ENCODE measurements at places on chromosomes 1 and 21.

DNA sequence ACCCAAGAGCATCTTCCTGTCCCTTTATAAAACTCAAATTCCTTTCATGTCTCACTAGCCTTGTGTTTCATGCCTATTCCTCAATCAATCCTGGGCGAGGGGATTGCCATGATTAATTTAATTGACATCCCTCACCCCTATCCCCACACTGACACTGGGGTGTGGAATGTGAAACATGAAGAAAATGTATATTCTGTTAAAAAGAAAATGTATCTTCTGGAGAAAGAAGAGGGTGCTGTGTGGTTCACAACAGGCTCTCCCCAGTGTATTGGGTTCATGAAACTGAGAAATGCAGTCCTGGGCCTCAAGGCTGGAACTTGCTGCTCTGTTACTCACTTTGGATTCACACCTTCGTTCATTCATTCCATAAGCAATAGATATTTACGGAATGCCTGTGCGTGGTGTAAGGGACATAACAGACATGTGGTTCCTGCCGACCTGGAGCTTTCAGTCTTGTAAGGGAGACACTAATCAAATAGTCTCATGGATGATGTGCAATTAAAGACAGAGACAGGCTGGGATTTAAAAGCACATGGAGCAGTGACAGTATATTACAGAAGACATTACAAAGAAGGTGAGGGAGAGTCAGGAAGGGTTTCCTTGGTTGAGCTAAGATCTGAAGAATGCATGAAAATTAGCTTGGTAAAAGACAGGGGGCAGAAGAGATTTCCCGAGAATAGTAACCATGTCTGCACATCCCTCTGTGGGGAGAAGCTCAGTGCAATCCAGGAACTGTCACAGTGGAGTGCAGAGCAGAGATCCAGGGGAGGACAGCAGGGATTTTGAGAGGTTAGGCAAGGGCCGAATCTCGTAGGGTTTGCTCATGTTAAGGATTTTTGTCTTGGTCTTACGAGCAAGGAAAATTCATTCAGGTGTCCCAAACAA lies 32.1 kb downstream of the SERTAD4 start:
- no peak for DNase-seq

DNA sequence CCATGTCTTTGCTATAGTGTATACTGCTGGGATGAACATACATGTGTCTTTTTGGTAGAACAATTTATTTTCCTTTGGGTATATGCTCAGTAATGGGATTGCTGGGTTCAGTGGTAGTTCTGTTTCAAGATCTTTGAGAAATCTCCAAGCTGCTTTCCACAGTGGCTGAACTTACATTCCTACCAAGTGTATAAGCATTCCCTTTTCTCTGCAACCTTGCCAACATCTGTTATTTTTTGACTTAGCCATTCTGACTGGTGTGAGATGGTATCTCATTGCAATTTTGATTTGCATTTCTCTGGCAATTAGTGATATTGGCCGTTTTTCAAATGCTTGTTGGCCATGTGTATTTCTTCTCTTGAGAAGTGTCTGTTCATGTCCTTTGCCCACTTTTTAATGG lies 37.5 kb upstream of the ANGPTL1 start:
- DNase-seq, result peak; percentile 74

- DNase-seq, result no peak
Observed at GRCh38 chr1:36707221-36707620, 224.5 kb upstream of the CSF3R start.

DNA sequence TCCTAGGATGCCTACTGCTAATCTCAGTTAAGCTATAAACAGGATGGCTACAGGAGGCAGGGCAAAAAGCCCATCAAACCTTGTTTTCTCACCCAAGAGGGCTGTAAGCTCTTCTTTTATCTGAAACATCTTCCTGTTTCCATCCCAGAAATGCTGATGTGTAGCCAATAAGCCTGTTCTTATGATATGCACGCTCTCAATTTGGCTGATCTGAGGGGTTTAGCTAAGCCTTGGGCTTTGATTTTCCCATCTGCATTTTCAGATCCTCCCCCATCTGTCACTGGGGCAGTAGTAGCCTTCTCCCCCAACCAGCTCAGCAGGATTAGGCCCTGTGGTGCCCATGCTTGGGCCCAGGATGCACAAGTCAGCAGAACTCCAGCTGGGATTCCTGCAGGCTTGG lies 105.0 kb downstream of the BRINP2 start:
- no peak for DNase-seq

- no peak for DNase-seq
Observed at GRCh38 chr1:204188959-204189639, 7.2 kb downstream of the KISS1 start.

GRCh38 chr21:36297938-36298572 lies 21.9 kb upstream of the MORC3 start:
- no peak for DNase-seq

DNA sequence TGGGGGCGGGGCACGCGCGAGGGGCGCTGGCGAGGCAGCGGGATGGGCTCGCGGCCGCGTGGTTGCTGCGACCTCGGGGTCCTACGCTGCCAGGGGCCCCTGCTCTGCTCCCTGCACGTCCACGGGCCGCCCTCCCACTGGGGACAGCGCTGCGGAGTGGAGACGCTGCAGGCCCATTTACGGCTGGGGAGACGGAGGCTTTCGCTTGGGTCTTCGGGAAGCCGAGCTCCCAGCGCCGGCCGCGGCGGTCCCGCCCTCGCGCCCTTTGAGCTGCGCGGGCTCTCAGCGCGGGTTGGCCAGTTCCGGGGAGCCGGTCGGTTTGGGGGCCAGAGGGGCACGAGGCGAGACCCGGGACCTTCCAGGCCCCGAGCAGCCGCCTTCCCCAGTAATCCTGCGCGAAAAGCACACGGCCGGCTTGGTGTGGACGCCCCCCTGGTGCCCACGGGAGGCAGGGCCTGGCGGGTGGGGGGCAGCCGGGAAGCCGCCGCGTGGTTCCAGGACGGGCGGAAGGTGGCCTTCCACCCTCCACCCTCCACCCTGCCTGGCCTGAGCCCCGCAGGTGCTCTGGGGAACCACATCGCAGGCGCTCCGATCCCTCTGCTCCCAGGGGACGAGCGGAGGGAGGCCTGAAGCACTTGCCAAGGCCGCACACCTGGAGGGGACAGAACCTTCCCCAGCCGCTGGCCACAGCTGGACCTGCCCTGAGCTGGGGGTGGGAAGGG lies 570 bp upstream of the PEX10 start:
- no peak for DNase-seq

- no peak for DNase-seq
Observed at GRCh38 chr1:63836374-63836773, 62.6 kb downstream of the ROR1 start.

DNA sequence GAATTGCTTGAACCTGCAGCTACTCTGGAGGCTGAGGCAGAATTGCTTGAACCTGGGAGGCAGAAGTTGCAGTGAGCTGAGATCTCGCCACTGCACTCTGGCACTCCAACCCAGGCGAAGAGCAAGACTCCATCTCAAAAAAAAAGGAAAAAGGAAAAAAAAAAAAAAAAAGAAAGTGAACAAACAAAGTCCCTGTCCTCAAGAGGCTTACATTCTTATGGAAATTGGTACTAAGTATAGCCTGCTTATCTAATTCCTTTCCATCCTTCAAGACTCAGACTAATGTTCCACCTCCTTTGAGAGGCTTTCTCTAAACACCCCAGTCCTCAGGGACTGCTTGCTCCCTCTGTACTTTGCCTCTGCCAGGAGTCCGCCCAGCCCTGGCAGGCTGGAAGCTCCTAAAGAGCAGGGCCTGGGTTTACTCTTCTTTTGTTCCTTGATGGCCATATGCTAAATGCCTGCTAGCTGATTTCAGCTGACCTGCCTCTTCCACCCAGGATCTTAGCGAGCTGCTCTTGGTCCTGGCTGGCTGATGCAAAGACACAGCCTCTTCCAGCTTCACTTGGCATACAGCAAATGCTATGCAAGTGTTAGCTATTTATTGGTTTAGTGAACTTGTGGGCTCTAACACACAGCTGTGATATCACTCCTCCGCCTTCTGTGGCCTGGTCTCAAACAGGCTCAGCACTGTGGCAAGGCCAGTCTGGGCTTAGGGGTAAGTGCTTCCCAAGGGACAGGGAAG lies 9.8 kb downstream of the SLC9A1 start:
- DNase-seq, result no peak

DNA sequence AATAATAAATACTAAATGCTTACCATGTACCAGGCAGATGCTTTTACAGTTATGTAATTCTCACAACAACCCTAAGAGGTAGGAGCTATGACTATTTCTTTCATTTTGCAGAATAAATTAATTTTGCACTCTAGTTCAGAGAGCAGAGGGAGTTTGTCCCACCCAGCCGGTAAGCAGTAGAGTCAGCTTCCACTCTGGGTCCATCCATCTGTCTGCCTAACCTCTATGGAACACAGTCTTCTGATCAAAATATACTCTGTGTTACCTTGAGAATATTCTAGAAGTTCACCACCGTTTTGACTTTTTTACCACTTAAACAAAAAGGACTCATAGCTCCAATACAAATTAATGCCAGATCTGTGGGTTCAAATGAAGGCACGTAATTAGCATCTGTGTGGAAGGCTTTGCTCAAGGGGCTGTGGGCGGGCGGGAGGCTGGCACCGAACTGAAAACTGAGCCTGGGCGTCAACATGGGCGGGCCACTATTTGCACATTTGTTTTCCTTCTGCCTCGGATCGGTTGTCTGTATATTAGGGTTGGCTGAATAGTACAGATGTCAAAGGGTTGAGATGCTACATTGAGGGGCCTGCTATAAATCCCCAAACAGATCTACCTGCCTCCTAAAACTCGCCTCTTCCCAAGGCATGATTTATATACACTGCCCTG lies 33.1 kb upstream of the LMO4 start:
- DNase-seq, result no peak

DNA sequence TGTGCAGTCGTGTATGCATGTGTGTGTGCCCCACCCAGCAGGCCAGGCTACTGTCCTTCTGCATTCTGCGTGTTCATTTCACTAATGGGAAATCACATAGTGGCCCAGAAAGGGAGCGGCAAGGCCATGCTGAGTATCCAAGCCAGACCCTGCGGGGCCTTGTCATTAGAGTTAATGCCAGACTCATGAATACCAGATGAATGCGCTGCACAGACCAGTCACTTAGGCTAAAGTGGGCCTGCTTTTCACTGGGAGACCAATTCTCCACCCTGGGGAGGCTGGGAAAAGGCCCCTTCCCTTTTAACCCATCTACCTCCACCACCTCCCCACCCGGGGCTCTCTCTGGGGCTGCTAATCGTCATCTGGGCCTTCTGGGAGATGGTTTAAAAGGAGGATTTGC lies 17.0 kb upstream of the GRIK3 start:
- no peak for DNase-seq

DNA sequence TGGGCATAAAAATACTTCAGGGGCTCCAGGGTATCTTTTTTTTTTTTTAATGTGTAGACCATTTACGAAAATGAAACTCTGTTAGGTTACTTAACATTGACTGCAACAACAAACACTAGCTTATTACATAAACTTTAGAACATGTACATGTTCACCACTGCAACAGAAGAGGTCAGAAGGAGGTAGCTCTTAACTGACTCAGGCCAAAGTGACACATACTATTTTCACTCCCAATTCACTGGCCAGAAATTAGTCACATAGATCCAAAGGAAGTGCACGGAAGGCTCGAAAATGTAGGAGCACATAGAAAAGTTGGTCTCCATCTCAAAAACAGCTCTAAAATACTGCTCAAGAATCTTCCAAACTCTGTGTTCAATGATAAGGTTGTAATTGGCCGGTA lies 107.2 kb downstream of the AKT3 start:
- peak; percentile 65 for DNase-seq

DNA sequence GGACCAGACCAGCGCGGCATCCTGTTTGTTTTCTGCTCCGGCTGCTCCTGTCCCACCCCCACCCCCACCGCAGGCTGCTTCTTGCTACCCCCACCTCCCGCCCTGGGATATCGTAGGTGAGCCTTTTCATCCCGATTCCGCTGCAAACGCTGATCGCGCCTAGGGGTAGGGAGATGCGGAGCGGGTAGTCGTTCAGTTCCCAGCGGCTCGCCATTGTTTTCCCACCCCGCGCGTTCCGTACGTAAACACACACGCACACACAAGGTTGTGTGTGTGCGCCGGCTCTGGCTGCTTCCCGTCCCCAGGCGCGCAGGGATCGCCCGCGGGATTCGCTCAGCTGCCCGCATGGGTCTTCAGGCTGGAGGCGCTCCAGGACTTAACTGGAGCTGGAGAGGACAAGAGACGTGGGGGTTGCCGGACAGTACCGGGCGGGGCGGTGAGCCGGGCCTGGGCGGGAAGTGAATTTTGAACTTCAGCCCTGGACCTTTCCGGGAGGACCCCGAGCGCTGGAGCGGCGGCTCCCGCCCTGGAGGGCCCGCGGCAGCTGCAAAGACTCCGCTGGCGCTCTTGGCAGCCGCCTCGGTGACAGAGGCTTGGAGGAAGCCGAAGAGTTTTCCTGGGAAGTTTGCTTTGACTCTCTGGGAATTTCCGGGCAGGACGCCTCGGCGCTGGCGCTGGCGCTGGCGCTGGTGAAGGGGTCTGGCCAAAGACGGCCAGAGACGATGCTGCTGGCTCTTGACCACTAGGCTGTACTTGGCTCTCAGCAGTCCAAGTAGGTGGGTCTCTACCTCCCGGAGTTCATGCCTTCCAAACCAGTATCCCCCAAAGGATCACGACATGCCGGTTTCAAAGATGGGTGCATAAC lies 1.6 kb downstream of the SOX13 start:
- DNase-seq, result no peak

GRCh38 chr1:223328566-223328965 lies 35.4 kb downstream of the SUSD4 start:
- DNase-seq, result no peak

DNA sequence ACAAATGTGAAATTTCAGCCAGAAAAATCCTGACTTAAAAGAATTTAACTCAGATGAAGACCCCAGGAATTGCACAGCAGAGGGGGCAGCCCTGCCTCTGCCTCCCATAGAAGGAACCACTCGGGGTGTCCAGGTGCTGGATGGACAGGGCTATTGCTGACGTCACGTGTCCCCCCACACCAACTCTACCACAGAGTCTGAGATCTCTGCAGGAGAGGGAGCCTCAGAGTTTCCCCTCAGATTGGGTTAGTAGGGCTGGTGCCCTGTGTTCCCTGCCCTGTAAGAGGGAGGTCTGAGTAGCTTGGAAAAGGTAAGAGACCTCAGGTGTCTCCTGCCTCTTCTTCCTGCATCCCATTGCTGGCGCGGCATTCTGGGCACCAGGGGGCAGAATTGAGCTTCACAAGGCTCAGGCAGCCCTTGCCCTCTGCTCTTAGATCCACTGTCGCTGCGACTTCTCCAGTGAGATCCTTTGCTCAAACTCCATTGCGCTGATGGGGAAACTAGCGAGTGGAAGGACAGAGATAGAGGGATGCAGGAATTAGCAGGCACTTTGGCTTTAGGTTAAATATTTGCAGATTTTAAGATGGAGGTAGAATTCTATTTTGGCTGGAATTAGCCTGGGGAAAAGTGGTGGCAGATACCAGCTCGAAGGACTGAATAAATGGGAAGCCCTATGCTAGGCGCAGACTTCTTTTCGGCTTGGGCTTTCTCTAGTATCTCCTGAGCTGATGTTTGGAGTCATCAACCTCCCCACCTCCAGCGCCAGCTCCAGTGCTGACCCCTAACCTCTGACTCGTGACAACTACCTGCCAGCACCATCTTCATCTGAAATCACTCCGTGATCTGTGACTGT lies 42.8 kb upstream of the DMBX1 start:
- DNase-seq, result no peak

- no peak for DNase-seq
Observed at GRCh38 chr1:228921481-228921880, 186.2 kb downstream of the RHOU start.

All from GM04503 (cell line).